Natural killer cell treated with Interleukin-12 subunit alpha and Interleukin-12 subunit beta and Interleukin-15 and Interleukin-18, amount 100 ng/mL, for 72 hours (primary cell): ENCODE measurements at places on chromosomes 7 and 10. TPM values are rescaled to one million over a fixed set of nuclear protein-coding genes. Genes with fewer than 3 reads are reported as not detected.

The SHH gene
- not detected for total RNA-seq

- H3K27ac ChIP-seq: no peak overlapping the region
- no peaks in the 10 kb centered on the region for H3K4me1 ChIP-seq
- no peak overlapping the region for H3K4me3 ChIP-seq
- peaks cover 10% of the 10 kb centered on the region for H3K27me3 ChIP-seq
Measured at GRCh38 chr10:80561950-80562349, 24.2 kb downstream of the SH2D4B start.

DNA sequence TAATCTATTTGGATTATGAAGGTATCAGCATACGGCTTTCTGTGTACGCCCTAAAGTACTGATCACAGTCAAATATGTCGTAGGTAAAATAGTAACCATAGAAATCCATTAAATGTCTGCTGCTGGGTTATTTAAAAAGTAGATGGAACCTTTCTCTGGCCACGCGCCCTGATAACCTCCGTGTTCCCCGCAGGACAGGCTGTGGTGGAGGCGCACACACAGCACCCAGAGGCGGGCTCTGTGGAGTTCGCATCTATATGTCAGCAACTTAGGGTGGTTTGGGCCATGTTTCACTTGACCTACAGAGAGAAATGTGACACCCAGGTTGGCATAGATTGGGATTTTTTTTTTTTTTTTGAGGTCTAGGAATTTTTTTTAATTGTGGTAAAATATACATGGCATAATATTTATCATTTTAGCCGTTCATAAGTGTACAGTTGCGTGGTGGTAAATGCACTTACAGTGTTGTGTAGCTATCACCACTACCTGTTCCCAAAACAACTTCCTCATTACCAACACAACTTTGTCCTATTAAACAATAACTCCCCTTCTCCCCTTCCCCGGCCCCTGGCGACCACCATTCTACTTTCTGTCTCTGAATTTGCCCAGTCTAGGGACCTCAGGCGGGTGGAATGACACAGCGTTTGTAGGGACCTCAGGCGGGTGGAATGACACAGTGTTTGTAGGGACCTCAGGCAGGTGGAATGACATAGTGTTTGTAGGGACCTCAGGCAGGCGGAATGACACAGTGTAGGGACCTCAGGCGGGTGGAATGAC is 15.4 kb downstream of the PPP2R2D start:
- no peak for DNase-seq
- H3K27me3 ChIP-seq: no peaks in the 10 kb centered on the region

GRCh38 chr10:20963721-20964595 is 66.8 kb upstream of the NEBL start:
- H3K36me3 ChIP-seq: no peaks in the 10 kb centered on the region
- no peak for DNase-seq
- no peak overlapping the region for H3K4me3 ChIP-seq
- H3K27me3 ChIP-seq: no peaks in the 10 kb centered on the region
